NCI-H1105 (cell line): ENCODE measurements at places on chromosomes 5 and 9.

DNA sequence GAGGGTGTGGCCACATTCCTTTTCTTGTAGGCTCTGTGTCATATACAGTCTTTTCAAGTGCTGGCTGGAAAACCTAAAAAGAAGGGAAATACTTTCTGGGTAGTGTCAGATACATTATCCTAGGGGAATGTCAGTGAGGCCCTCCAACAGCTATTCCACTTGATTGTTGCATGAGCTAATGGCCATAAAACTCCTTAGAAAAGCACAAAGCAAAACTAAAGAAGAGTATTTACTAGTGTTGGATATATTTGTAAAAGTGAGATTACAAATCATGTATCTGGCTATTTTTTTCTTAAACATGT, 829 bp downstream of the ANXA1 start:
- no peak for DNase-seq

GRCh38 chr9:132901858-132902831, 23.4 kb downstream of the SPACA9 start:
- DNase-seq = peak; percentile 44

GRCh38 chr5:52523701-52524100, 264.0 kb upstream of the ITGA1 start:
- DNase-seq = peak; percentile 50

- no peak for DNase-seq
Observed at GRCh38 chr9:134643222-134643671, 1.6 kb downstream of the COL5A1 start.

GRCh38 chr5:62608529-62609511, 30.2 kb downstream of the LRRC70 start:
- no peak for DNase-seq

- no peak for DNase-seq
Observed at GRCh38 chr9:27168496-27168895, 59.5 kb downstream of the TEK start.

- no peak for DNase-seq
Observed at GRCh38 chr5:180648658-180649296, 623 bp downstream of the FLT4 start.

DNA sequence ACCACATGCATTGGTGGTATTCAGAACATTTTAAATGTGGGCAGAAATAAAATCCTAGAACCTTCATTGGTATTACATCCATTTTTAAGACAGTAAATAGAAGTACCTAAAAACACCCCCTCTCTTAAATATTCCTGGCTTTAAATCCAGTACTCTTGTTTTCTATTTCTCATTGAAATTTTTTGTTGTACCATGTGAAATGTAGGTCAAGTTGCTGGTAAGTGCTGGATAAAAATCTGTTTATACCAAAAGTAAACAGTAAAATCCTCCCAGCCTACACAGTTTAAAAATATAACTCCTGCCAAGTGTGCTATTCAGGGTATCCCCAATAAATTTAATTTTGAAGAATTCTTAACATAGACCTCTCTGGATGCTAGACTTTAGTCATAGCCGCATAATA, 75.0 kb upstream of the FST start:
- DNase-seq = no peak

DNA sequence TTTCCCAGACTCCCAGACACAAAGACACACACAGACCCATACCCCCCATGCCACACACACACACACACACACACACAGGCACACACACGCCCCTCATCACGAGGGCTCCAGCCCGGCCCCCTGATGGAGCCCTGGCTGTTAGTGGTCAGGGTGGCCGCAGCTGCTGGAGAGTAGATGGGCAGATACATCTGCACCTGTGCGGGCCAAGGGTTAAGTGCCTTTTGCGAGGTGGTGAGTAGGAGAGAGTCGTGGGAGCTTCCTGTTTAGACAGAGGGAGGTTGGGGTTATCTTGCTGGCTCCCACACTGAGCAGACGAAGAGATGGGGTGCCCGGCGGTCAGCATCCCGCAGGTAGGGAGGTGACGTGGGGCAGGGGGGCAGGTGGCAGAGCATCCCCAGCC, 8.2 kb downstream of the PRRX2 start:
- no peak for DNase-seq

DNA sequence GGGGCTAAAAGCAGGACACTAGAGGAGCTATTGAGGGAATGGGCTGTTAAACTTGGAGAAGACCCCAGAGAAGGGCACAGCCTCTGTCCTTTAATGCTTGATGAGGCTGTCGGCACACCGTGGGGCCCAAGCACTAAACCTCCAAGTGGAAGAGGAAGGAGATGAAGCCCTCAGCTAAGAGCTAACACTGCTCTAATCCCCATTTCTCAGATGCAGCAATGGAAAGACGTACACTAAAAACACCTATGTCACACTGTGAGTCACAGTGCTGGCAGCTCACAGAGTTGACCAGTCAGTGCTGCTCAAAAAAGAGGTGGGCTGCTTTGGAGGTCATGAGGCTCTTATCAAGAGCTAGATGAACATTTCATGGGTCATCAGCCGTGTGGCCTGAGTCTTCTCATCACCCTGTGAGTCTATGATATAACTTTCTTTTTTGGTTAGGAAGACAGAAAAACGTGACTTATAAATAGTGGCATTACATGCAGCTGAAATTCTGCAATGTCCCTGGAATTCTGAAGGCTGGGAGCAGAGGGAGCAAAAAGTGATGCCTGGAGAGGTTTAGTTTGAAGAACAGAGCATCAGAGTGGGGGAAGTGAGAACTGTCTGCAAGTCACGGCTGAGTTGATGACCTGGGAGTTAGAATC, 21.5 kb downstream of the TNFSF8 start:
- DNase-seq = no peak

GRCh38 chr9:37801287-37801850, 772 bp downstream of the DCAF10 start:
- DNase-seq = no peak

DNA sequence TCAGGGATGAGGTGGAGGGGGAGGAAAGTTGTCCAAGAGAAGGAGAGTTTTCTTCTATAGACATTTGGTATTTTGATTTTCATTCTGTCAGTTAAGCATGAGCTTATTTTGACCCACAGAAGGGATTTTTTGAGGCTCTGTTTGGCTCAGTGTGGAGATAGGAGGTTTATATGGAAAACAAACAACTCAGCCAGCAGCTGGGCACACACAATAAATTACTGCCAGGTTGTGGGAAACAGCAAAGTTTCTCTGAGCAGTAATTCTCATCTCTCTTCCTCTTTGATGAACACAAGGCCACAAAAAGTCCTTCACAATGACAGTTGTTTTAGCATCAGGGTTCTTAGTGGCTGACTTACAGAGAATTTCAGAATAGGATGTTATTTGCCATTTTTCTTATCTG, 486.1 kb downstream of the KDM4C start:
- DNase-seq = no peak
